Left kidney (tissue), 8 donors: ENCODE measurements at places on chromosomes 2 and 18.
A peak's percentile ranks its signal among the peaks of the same experiment; 100 is the strongest.

DNA sequence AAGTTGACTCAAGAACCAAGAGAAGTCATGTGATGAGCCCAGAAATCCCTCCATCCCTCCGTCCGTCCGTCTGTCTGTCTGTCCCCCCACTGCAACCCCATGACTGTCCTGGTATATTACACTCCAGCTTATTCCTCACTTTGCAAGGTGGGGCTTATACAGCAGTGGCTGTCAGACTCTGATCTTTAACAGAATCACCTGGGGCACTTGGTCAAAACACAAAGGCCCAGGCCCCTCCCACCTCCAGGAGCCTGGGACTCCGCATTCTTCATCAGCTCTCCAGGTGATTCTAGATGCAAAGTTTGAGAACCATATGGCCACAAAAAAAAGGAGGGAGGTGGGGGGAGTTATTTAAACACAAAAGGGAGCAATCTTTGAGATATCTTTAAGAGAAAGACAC is 61.4 kb downstream of the MYO5B start:
- no peak for DNase-seq

GRCh38 chr18:5527603-5528002 is 16.2 kb downstream of the EPB41L3 start:
- DNase-seq = no peak

DNA sequence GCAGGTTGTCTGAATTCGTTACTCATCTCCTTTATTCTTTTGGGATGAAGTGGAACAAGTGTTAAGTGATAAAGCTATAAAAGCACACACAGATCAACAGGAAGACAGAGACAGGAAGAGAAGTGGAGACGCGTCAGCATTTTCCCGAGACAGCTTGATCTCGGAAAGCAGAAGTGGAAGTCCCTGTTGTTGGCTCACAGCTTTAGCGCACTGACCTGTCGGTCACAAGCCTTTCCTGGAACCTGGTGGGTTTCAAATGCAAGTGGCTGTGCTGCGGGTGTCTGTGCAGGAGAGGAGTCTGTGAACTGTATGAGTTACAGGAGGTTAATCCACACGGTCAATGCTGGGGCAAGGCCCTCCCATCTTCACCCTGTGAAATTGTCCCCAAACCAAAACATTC is 116.6 kb upstream of the PELI1 start:
- no peak for DNase-seq

DNA sequence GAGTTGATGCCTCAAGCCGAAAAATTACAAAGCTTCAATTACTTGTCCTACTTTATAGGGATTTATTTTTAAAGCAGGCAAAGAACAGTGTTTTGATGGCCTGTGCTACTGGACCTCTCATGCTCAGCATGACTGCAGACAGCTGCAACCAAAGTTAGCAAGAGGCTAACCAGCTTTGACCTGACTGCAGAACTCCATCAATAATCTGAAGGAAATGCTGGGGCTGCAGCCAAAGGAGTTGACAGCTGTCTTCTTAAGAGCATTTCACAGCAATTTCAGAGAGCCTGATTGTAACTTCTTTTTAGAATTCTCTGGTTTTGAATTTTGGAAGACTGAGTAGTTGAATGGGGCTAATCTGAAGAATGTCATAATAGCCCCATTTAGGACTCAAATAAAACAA is 46.5 kb upstream of the SESTD1 start:
- peak; percentile 35 for DNase-seq

GRCh38 chr2:68774569-68775271 is 40.1 kb downstream of the ARHGAP25 start:
- peak; percentile 61 for DNase-seq

DNA sequence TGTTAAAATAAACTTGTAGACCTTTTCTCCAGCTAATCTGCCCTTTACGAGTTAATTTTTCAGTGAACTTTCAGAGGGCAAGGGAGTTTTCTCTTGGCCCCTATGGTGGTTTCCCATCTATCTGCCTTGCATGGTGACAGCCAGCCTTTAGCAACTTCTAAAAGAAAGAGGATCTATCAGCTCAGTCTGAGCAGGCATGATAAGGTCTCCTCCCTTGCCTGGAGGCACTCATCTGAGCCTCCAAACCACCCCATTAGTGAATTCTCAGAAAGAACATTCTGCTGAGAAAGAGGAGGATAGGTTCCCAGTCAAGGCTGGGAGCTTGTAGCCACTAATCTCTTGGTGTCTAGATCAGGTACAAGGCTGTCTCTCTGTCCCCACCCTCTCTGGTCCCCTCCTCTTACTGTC is 10.7 kb upstream of the GYPC start:
- no peak for DNase-seq

GRCh38 chr18:78704971-78705461 is 274.6 kb upstream of the SALL3 start:
- no peak for DNase-seq
